ENCODE measurements at places on chromosomes 11 and 22. TPM values are rescaled to one million over a fixed set of nuclear protein-coding genes. Genes with fewer than 3 reads are reported as not detected.

GRCh38 chr11:128187835-128188234, 399.5 kb downstream of the ETS1 start:
- DNase-seq: no peak

GRCh38 chr11:23973244-23973643, 523.6 kb upstream of the LUZP2 start:
- DNase-seq: no peak

GRCh38 chr11:47506373-47506772, 46.6 kb downstream of the CELF1 start:
- DNase-seq: no peak

DNA sequence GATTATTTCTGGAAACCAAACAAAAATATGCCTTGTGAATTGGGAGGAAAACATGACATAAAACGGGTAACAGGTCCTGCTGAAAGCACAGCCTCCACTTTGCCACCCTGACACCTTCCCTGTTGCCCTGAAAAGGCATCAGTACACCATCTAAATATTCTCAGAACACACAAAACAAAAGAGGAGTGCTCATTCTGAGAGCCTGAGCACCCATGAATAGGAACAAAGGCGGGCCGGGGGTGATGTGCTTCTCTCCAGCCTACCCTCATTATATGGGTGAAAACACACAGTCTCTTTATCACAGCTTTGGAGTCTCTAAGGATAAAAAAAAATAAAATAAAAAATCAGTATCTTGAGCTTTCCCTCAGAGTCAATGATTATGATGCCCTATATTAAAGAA, 19.7 kb downstream of the SCUBE2 start:
- no peak for DNase-seq

GRCh38 chr11:68370211-68371111, 58.1 kb downstream of the LRP5 start:
- no peak for DNase-seq

- DNase-seq: no peak
Observed at GRCh38 chr22:17281026-17281425, 61.8 kb upstream of the ADA2 start.

GRCh38 chr22:47616396-47617020, 854.1 kb downstream of the TBC1D22A start:
- DNase-seq: peak; percentile 68

GRCh38 chr11:63847363-63847762, 8.5 kb downstream of the MARK2 start:
- no peak for DNase-seq

DNA sequence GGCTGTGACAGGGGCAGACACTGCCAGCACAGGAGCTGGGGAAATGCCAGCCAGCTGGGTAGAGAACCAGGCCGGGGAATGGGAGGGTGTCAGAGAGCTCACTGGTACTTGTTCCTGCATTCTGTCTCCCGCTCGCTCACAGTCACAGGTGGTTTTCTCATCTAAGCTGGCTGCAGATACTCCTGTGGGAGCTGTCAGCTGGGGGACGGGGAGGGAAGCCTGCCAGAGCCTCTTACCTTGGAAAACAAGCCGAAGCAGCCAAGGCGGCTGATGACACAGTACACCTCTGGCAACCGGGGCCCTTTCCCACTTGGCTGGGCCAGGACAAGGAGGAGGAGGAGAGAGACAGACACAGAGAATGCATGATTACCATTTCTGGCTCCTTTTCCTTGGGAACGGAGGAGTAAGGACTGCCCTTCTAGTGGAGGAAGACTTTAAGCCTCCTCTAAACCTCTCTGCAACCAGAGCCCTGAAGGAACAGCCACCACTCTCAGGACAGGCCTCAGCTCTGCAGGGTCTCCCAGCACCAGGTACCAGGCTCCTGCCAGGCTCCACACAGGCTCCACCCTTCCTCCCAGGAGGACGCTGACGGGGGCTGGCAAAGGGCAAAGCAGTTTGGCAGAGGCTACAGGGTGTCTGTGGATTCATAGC, 25.1 kb downstream of the RPL27A start:
- peak; percentile 56 for DNase-seq

DNA sequence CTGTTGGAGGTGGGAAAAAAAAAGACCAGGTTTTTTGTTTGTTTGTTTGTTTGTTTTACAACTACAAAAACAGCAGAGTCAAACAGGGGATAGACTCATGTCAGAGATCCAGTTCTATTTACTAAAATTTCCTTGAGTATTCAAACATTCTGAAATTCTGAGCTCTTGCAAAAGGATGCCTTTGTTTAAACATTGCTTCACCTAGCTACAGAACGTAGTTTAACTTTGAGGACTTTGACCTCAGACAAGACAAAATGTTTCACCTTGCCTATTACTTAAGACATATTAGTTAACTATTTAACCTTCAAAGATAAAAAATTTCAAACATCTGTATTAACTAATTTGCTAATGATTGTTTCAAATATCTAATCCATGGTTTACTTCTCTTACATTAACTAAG, 36.1 kb upstream of the GLYATL2 start:
- DNase-seq: no peak

GRCh38 chr11:20207781-20208621, 47.7 kb upstream of the DBX1 start:
- no peak for DNase-seq

DNA sequence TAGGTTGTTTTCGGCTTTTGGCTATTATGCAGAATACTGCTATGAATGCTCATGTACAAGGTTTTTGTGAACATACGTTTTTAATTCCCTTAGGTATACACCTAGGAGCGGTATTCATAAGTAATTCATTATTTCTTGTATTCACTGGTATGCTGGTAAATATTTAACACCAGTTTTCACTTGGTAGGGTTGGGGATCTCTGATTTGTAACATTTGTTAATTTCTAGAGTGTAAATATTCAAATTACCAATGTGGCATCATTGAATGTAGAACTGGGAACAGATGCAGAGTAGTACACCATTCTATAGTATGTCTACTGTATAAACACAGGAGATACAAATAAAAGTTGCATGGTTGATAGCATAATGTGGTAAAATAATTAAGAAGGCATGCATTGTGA, 16.3 kb downstream of the GVQW3 start:
- DNase-seq: no peak

- no peak for DNase-seq
Observed at GRCh38 chr11:115928811-115929210, 424.6 kb upstream of the CADM1 start.

- no peak for DNase-seq
Observed at GRCh38 chr11:61569701-61570100, 11.2 kb downstream of the SYT7 start.

- no peak for DNase-seq
Observed at GRCh38 chr11:77038825-77039326, 4.7 kb downstream of the B3GNT6 start.

- no peak for DNase-seq
Observed at GRCh38 chr11:12971955-12972354, 37.2 kb upstream of the RASSF10 start.

DNA sequence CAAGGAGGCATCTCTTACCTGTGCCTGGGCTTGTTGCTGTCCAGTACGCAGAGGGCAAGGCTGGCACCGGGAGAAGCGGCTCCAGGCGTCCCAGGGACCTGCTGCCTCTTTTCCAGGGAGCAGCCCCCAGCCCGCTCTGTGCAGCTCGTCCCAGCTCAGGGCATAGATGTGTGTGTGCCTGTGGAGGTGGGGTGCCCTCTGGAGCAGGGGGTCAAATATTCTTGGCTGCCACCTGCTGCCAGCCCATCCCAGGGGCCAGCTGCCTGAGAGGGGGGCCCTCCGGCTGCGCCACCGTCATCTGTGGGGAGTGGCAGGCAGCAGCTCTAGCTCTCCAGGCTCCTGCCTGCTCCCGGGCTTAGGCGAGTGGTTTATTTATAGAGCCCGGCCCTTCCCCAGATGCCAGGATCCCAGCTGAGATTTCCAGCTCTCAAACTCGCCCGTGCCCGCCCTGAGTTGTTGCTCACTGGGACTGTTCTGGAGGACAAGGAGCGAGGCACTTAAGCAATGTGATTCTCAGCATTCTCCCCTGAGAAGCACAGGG, 87.5 kb downstream of the RTL6 start:
- peak; percentile 83 for DNase-seq

GRCh38 chr11:235609-235996, 539 bp downstream of the SIRT3 start:
- DNase-seq: no peak

GRCh38 chr22:30251711-30252110, 5.2 kb upstream of the LIF start:
- no peak for DNase-seq

GRCh38 chr22:19828035-19828401, 26.7 kb downstream of the GNB1L start:
- DNase-seq: no peak

- DNase-seq: no peak
Observed at GRCh38 chr11:45580399-45580798, 85.0 kb downstream of the CHST1 start.

MRGPRF gene
- total RNA-seq: 0.84 TPM

PTPRCAP gene
- total RNA-seq: 2.5 TPM

NXPE4 gene
- not detected for total RNA-seq

CLCF1 gene
- 3.3 TPM for total RNA-seq

RAPSN gene
- not detected for total RNA-seq

SAA4 gene
- total RNA-seq: not detected

CSF2RB gene
- 10.7 TPM for total RNA-seq

SYT7 gene
- 4.4 TPM for total RNA-seq

XKR3 gene
- total RNA-seq: not detected

OR4D5 gene
- not detected for total RNA-seq

FZD4 gene
- 10.6 TPM for total RNA-seq

MUC15 gene
- total RNA-seq: 36.8 TPM

PRG3 gene
- not detected for total RNA-seq

B4GALNT4 gene
- 20.0 TPM for total RNA-seq

Measured in lower leg skin (tissue), 4 donors.